NCI-H187 treated with DMSO at 0.1 percent for 48 hours (cell line): ENCODE measurements at places on chromosomes 6 and 20.

DNA sequence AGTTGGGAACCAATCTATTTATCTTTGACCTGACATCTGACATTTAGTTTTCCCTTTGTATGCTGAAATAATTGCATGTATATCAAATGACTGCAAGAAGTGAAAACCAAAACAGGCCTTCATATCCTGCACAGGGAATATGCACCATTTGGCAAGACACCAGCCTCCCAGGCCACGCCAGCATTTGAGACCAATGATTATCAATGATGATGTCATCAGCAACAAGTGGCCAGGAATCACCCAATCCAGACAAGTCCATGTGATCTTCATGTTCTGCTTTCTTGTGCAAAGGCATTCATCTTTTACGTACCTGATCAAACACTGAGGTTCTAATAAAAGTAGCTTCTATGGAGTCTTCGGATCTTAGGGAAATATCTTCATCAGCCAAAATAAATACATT lies 107.4 kb upstream of the TENT5A start:
- DNase-seq: no peak

DNA sequence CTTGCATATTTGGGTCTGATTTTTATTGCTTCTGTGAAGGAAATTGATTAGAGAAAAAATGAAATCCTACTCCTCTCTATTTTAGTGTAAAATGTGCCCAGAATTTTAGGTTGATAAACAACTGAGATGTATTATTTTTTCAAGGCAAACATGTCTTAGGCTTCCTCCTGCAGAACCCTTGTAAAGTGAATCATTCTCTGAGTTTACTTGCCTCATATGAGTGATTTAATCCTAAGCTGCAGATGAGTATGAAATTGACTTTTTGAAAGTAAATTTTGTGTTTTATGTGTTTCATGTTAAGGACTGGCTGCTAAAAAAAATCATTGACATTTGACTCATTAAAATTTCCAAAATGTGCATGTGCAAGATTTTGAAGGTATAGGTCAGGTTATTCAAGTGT lies 138.5 kb upstream of the PHACTR1 start:
- DNase-seq: no peak

DNA sequence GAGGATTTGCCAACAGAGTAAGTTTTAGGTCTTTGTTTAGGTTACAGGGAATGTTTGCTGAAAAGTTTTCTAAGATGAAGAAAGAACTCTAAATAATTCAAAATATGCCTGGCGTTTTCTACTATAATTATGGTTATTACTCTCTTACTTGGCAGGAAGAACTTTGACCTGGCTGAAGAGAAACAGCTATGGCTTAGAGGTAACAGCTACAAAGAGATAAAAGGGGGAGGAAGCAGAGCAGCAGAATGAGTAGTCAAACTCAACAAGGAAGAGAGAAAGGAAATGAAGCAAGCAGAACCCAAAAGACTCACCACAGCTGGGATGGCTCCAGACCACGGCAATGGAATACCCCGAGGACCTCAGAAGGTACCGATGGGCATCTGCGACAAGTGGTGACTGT lies 95.6 kb downstream of the KIF16B start:
- no peak for DNase-seq

GRCh38 chr6:71199736-71200135 lies 88.9 kb upstream of the OGFRL1 start:
- no peak for DNase-seq

DNA sequence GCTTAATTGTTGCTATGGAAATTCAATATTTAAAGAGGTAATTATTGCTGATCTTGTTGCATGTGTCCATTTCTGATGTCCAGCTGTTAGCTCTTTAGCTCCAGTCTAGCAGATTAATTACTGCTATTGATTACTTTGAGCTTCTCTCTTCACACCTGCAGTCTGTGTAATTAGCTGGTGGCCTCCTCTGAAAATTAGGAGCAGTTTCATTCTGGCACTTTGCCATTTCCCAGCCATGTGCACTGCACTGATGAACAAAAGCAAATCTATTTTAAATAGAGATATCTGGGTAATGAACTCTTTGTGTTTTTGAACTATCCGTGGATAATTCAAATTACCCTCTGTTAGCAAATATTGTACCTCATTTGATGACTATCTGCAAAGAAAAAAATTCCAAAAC lies 275.9 kb downstream of the RNF144B start:
- DNase-seq: no peak
